ENCODE measurements at places on chromosomes 7 and 10. TPM values are rescaled to one million over a fixed set of nuclear protein-coding genes. Genes with fewer than 3 reads are reported as not detected.

DNA sequence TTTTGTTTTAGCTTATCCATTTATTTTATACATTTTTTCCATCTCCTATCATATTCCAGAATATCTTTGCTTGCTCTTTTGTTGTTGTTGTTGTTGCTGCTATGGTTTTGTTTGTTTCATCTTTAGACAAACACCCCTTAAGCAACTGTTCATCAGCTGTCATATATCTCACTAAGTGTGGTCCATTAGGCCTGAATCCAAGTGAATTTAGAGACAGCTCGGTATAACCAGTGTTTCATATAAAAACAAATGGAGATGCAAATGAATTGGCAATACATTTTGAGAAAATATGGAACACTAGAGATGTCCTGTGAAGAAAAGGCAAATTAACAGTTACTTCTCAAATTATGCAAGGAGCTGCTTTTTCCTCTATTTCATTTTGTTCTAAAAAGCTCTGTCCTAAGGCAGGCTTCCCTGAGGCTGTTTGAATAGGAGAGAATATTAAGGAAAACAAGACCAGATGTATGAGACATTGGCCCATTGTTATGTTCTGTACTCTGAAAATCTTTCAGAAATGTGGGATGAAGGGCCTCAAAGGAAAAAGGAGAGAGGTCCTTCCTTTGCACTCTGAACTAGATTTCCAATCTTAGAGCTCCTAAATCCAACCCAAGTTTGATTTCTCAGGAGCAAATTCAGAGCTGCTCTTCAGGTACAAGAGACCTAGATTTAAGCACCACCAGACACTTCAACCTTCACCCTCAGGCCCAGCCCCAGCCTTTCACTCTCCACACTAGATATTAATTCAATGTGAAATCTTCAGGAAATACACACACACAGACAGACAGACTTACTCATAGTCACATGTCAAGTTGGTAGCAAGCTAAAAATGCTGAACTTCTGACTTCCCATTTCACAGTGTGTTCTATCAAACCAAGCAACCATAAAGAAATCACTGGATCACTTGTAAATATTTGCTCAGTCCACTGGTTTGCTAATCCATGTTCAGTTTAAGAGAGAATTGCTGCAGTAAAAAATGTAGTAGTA lies 5.4 kb downstream of the TFEC start:
- H3K36me3 ChIP-seq = no peaks in the 10 kb centered on the region
- H3K4me3 ChIP-seq = no peak overlapping the region
- no peaks in the 10 kb centered on the region for H3K4me1 ChIP-seq
- H3K27me3 ChIP-seq = no peaks in the 10 kb centered on the region

FAM241B gene
- 2.6 TPM for total RNA-seq

DNA sequence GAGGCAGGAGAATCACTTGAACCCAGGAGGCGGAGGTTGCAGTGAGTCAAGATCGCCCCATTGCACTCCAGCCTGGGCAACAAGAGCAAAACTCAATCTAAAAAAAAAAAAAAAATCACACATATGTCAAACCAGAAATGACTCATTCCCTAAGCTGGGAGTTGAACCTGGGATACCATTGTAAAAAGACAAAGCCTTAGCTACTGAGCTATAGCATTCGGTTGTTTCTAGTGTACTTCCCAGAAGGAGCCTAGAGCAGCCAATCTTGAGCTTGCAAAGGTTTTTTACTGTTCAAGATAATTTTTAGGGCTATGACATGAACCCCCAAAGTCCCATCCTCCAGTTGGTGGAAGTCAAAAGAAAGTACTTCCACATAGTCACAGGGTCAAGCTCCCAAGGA lies 87.9 kb downstream of the ZNF467 start:
- peaks cover under 1% of the 10 kb centered on the region for H3K27me3 ChIP-seq
- no peaks in the 10 kb centered on the region for H3K4me1 ChIP-seq

DNA sequence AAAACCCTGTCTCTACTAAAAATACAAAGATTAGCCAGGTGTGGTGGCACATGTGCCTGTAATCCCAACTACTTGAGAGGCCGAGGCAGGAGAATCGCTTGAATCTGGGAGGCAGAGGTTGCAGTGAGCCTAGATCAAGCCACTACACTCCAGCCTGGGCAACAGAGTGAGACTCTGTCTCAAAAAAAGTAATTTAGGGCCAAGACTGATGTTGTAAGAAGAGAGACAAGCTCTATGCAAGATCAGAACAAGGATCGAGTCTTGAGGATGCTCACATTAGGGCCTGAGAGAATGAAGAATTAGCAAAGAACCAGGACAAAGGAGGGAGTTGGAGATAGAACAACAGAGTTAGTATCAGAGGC lies 3.3 kb upstream of the KPNA7 start:
- H3K36me3 ChIP-seq = no peaks in the 10 kb centered on the region
- DNase-seq = no peak
- H3K4me3 ChIP-seq = no peak overlapping the region
- H3K4me1 ChIP-seq = peaks cover 7% of the 10 kb centered on the region
- no peaks in the 10 kb centered on the region for H3K27me3 ChIP-seq

SLC39A12 gene
- 0.22 TPM for total RNA-seq

- H3K36me3 ChIP-seq = no peaks in the 10 kb centered on the region
- H3K27ac ChIP-seq = no peak overlapping the region
- H3K4me3 ChIP-seq = peak overlapping the region; percentile 57
Observed at GRCh38 chr10:117241541-117242462, 888 bp downstream of the SLC18A2 start.

NRAP gene
- not detected for total RNA-seq

DNA sequence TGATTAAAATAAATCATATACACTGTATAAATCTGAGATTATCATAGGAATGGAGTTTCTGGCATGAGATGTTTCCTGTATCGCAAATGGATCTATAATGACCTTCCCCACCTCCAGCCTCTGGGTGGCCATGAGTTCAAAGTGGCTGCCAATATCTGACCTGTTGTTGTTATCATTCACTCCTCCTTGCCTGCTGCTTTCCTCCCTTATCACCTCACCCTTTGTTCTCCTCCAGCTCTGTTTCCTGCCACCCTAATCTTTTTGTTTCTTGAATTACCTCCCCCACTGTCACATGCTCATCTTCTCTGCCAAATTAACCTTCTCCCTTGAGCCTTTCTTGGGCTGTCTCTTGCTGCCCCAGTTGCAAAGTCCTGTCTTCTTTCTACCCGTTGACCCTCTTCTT lies 12.0 kb downstream of the SCD start:
- peaks cover 5% of the 10 kb centered on the region for H3K4me1 ChIP-seq
- peaks cover 27% of the 10 kb centered on the region for H3K36me3 ChIP-seq
- no peak for DNase-seq
- H3K4me3 ChIP-seq = no peak overlapping the region

UBE2H gene
- total RNA-seq = 114 TPM

DNA sequence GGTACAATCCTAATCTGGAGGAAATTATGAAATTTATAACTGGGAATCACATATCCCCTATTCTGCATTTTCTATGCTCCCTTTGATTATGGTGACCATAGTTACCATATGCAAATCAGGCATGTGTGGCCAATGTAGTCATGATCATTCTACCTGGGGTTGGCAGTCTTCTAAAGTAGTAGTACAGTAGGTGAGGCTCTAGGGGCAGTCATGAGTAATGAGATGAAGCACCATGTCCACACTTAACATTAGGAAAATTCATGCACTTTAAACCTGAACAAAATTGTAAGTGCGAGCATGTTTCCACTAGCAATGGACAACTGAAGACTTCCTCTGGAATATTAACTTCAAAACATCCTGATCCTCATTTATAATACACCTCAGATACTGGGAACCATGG lies 545.9 kb downstream of the SUGCT start:
- no peak overlapping the region for H3K4me3 ChIP-seq
- H3K27ac ChIP-seq = no peak overlapping the region
- no peaks in the 10 kb centered on the region for H3K27me3 ChIP-seq
- DNase-seq = peak; percentile 40
- H3K4me1 ChIP-seq = peaks cover 3% of the 10 kb centered on the region

SLC18A3 gene
- total RNA-seq = not detected

RADIL gene
- total RNA-seq = 5.8 TPM

GRCh38 chr7:67858931-67859330 lies 862.3 kb downstream of the TYW1 start:
- peaks cover 5% of the 10 kb centered on the region for H3K4me1 ChIP-seq
- no peaks in the 10 kb centered on the region for H3K27me3 ChIP-seq
- H3K4me3 ChIP-seq = no peak overlapping the region
- no peak for DNase-seq
- H3K36me3 ChIP-seq = no peaks in the 10 kb centered on the region

GRCh38 chr7:122842971-122843370 lies 43.3 kb downstream of the CADPS2 start:
- H3K36me3 ChIP-seq = no peaks in the 10 kb centered on the region
- H3K4me1 ChIP-seq = peaks cover 12% of the 10 kb centered on the region
- no peak overlapping the region for H3K4me3 ChIP-seq
- DNase-seq = no peak
- H3K27ac ChIP-seq = no peak overlapping the region

- H3K36me3 ChIP-seq = no peaks in the 10 kb centered on the region
- no peak overlapping the region for H3K4me3 ChIP-seq
- no peaks in the 10 kb centered on the region for H3K4me1 ChIP-seq
- no peaks in the 10 kb centered on the region for H3K27me3 ChIP-seq
- no peak overlapping the region for H3K27ac ChIP-seq
Observed at GRCh38 chr10:59375990-59376389, 13.6 kb upstream of the FAM13C start.

GPR26 gene
- total RNA-seq = not detected

- no peak for DNase-seq
- no peak overlapping the region for H3K27ac ChIP-seq
Observed at GRCh38 chr7:70082099-70082611, 483.9 kb downstream of the AUTS2 start.

GRCh38 chr7:29924006-29924405 lies 65.6 kb downstream of the SCRN1 start:
- no peaks in the 10 kb centered on the region for H3K36me3 ChIP-seq
- H3K27me3 ChIP-seq = no peaks in the 10 kb centered on the region
- no peak overlapping the region for H3K4me3 ChIP-seq
- no peak for DNase-seq
- H3K27ac ChIP-seq = no peak overlapping the region

CH25H gene
- not detected for total RNA-seq

FAM24B gene
- total RNA-seq = not detected

CADPS2 gene
- total RNA-seq = 13.2 TPM

DNA sequence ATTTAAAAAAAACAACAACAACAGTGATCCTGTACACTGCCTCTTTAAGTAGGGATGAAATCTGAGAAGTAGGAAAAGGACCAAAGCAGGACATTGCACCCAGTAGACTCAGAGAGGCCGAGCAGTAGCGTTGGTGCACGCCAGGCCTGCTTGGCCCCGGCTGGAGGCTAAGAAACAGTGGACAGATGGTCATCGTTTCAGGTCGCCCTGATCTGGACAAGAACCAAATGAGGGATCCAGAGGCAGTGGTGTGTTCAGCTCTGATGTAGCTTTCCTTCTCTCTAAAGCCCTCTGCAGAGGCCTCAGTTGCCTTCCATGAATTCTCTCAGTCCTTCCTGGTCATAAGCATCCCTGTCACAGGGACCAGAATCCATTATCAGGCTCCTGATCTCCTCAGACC lies 142.2 kb upstream of the CDCA7L start:
- peaks cover 5% of the 10 kb centered on the region for H3K4me1 ChIP-seq
- H3K4me3 ChIP-seq = no peak overlapping the region
- no peak overlapping the region for H3K27ac ChIP-seq

DNA sequence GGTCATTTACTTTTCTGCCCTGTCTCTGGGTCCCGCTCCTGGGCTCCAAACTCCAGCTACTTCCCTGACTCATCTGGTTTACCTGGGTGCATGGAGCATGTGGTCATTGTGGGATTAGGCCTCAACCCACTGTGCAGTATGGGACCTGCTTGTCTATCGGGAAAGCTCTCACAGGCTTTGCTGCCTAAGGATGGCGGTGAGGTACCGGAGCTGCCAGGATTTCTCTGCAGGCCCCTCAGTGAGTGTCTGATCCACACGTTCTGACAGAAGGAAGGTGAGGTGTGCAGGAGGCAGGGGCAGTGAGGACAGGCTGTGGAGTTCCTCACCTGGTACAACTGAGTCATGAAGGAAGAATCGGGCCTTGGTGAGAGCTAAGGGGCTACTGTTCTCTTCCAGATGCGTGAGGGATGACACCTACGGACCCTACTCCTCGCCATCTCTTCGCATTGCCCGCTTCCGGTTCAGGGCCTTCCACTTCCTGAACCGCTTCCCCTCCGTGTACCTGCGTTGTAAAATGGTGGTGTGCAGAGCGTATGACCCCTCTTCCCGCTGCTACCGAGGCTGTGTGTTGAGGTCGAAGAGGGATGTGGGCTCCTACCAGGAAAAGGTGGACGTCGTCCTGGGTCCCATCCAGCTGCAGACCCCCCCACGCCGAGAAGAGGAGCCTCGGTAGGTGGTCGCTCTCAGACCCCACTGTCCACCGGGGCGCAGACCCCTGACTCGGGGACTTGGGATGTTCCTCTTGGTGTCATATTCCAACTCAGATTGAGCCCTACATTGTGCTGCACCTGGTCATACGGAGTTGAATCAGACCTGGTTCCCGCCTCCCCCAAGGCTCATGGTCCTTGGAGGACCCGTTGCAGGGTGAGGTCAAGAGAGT lies 56.7 kb downstream of the C10orf120 start:
- no peaks in the 10 kb centered on the region for H3K27me3 ChIP-seq
- no peak overlapping the region for H3K4me3 ChIP-seq
- H3K4me1 ChIP-seq = no peaks in the 10 kb centered on the region
- no peaks in the 10 kb centered on the region for H3K36me3 ChIP-seq
- no peak overlapping the region for H3K27ac ChIP-seq
- no peak for DNase-seq

GRCh38 chr7:25024066-25024465 lies 44.1 kb upstream of the OSBPL3 start:
- H3K4me3 ChIP-seq = no peak overlapping the region
- H3K27me3 ChIP-seq = peaks cover 12% of the 10 kb centered on the region
- no peaks in the 10 kb centered on the region for H3K36me3 ChIP-seq
- DNase-seq = no peak

DNA sequence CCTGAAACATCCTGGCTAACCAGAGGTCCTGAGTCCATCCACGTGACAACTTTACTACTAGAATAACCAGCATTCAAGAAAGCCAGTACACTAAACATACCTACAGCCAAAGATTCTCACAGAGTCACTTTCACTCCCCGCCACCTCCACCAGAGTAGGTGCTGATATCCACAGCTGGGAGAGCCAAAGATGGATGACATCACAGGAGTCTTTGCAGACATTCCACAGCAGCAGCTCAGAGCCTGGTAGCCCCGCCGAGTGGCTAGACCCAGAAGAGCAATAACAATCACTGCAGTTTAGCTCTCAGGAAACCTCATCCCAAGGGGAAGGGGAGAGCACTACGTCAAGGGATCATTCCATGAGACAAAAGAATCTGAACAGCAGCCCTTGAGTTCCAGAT lies 13.5 kb upstream of the ADAM22 start:
- no peak for DNase-seq
- no peaks in the 10 kb centered on the region for H3K27me3 ChIP-seq
- H3K27ac ChIP-seq = no peak overlapping the region
- no peaks in the 10 kb centered on the region for H3K36me3 ChIP-seq

- H3K36me3 ChIP-seq = no peaks in the 10 kb centered on the region
- no peaks in the 10 kb centered on the region for H3K4me1 ChIP-seq
Observed at GRCh38 chr7:113371416-113372043, 253.2 kb upstream of the SMIM30 start.

ZFYVE27 gene
- total RNA-seq = 13.7 TPM
